Testis (tissue), 5 donors: ENCODE measurements at places on chromosomes 13 and 19.
A peak's percentile ranks its signal among the peaks of the same experiment; 100 is the strongest.

- DNase-seq = no peak
Observed at GRCh38 chr13:20326276-20326675, 94.2 kb upstream of the GJB6 start.

DNA sequence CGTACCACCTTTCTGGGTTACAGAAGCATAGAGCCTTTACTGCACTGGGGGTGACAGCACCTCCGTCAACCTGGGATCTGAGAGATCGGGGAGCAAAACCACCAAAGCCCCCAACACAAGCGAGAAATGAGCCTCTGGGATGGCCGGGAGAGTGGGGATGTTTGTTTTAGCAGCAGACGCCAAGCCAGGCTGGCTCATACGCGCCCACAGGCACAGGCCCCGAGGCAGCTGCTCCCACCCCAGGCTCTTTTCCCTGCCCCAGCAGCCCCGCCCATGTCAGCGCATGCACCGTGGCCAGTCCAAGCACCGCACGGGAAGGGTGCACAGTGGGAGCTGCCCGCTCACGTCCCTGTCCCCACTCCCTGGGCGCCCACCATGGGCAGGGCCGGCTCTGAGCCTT lies 8.5 kb downstream of the PIP5K1C start:
- no peak for DNase-seq

DNA sequence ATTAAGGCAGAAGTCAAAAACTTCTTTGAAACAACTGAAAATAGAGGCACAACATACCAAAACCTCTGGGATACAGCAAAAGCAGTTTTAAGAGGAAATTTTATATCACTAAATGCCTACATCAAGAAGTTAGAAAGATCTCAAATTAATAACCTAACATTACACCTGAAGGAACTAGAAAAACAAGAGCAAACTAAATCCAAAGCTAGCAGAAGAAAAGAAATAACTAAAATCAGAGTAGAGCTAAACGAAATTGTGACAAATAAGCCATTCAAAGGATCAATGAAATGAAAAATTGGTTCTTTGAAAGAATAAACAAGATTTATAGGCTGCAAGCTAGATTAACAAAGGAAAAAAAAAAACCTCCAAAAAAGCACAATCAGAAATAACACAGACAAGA lies 2.5 kb upstream of the GPR42 start:
- DNase-seq = no peak

DNA sequence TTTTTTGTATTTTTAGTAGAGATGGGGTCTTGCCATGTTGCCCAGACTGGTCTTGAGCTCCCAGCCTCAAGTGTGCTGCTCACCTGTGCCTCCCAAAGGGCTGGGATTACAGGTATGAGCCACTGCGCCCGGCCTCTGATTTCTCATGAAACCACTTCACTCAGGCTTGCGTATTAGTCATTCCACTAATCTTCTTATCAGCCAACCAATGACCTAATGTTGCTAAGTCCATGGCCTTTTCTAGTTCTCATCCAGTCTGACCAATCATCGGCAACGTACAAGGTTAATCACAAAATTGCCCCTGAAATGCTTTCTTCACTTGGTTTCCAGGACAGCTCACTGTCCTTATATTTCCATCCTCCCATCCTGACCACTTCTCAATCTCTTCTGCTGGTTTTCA lies 605.3 kb upstream of the SLC10A2 start:
- DNase-seq = no peak

- no peak for DNase-seq
Observed at GRCh38 chr13:108777421-108778420, 148.3 kb downstream of the MYO16 start.

DNA sequence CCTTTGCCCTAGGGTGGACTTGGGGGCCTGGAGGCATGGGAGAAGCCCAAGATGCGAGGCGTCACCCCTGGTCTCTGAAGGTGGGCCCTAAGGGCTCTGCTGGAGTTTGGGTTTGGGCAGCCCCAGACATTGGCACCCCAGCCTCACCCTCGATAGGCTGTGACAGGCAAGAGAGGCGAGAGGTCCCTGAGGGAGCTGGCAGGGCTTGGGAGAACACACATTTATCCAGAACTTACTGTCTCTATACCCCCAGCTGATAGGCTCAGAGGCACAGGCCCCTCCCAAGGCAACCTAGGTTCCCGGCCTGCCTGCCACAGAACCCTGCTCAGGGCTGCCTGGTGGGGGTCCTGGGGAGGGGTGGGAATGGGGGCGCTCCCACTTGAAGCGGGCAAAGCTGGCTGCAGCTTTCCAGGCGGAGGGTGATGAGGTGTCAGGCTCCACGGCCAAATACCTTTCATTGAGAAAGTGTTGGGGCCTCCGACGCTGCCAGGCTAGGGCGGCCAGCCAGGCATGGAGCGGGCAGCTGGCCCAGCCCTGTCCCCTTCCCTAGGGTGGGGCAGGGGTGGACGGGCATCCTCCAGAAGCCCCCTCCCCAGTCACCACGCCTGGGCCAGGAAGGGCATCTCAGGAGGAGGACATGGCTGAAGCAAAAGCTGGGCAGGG lies 9.7 kb downstream of the CILP2 start:
- no peak for DNase-seq

- no peak for DNase-seq
Observed at GRCh38 chr13:59474696-59475095, 689.0 kb downstream of the DIAPH3 start.

- DNase-seq = no peak
Observed at GRCh38 chr13:105773863-105774538, 761.5 kb downstream of the EFNB2 start.

- DNase-seq = no peak
Observed at GRCh38 chr19:31503211-31503610, 154.0 kb upstream of the TSHZ3 start.

DNA sequence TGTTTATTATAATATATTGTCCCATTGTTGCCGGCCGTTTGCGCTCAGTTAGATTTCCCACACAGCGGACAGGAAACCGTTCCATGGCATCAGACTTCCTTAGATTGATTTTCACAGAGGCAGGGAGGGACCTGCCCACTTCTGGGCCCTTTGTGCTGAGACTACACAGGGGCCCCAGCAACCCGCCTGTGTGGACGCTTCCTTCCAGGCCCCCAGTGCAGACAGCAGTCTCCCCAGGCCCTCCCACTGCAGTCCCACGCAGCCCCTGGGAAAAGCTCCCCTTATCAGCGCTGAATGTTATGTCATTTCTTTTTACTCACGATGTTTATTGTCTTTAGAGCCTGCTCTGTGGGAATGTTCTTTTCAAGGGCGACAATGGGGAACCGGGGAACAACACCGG lies 351.7 kb upstream of the ARGLU1 start:
- DNase-seq = no peak

- no peak for DNase-seq
Observed at GRCh38 chr19:4360081-4360569, 16.8 kb downstream of the MPND start.

DNA sequence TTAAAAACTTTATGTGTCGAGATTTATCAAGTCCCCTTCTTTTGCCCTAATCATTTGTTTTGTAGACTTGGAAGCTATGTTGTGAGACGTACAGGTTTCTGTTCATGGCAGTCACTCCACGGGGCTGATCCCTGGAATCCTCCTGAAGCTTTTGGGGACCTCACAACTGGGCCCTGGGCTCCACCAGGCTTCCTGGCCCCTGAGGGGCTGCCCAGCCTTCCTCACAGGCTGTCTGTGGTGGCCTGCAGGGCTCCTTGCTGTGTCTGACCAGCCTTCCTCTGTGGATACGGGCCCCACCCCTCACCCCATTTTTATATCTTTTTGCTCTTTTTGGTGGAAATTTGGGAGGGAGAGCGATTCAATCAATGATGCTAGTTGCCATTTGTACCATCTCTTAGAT lies 38.1 kb downstream of the CHST8 start:
- DNase-seq = no peak

DNA sequence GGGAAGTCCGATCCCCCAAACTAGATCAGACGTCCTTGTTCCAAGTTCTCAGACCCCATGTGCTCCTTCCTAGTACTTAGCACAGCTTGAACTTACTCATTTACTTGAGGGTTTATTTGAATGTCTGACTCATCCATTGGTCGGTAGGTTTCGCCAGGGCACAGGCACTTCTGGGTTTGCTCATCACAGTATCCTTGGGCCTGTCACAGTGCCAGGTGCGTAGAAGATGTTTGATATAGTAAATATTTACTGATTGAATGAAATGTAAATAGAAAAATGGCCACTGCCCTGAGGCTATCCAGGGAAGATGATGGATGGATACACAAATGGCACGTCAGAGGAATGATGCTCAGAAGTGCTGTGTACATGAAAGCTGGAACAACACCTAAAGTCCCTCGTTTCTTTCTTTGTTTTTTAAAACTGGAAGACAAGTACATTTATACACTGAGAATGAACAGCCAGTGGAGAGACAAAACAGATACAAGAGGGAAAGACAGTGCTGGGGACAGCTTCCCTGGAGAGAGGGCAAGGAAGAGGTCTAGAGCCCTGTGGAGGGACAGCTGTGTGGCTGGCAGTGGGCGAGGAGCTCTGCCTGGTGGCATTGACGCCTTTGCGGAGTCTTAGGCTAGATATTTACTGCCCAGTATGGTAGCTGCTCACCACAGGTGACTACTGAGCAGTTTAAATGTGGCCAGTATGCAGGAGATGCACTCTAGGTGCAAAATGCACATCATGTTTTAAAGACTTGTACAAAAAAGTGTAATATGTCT lies 31.2 kb upstream of the KL start:
- no peak for DNase-seq

DNA sequence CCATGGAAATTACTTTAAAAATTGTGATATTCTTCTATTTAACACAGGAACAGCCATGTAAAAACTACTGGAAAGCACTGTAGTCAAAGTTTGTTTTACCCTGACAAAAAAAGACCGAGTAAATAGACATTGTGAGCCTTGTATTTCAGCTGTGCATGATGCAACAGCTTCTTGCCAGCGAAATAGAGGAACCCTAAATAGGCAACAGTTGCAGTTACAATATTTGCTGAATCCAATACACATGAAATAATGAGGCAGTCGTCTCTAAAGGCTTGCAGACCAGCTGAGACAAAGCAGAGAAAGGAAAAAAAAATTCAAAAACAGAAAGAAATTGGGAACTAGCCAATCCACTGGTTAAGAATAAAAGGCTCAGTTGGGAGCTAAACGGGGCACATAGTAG lies 1001.1 kb downstream of the OLFM4 start:
- DNase-seq = no peak

DNA sequence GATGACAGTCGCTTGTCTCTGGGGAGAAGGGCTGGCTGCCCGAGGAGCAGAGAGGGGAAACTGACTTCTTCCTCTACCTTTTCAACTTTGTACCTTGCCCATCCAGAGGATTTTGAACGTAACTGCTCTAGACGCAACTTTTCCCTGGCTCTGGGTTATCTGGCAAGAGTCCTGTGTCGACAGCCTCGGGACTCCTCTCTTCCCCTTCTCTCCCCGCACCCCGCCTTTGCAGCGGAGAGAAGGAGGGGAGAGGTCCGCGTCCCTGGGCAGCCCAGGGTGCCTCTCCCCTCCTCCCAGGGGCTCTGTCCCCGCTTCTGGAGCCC lies 574 bp downstream of the SH3GL1 start:
- no peak for DNase-seq

GRCh38 chr13:50685491-50685890 lies 158.0 kb downstream of the DLEU7 start:
- DNase-seq = peak; percentile 94

DNA sequence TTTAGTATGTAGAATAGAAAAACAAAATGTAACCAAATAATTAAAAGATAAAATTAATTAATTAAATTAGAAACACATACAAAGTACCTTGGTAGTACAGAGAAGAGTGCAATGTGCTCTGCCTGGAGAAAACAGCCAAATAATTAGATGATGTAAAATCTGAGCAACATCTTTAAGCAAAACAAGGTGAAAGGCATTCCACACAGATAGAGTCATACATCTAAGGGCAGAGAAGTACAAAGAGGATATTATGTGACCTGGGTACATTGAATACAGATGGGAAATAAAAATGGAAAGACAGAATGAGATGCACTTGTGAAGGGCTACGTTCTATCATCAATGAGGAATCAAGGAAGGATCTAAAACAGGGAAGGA lies 25.2 kb upstream of the FNDC3A start:
- DNase-seq = no peak

DNA sequence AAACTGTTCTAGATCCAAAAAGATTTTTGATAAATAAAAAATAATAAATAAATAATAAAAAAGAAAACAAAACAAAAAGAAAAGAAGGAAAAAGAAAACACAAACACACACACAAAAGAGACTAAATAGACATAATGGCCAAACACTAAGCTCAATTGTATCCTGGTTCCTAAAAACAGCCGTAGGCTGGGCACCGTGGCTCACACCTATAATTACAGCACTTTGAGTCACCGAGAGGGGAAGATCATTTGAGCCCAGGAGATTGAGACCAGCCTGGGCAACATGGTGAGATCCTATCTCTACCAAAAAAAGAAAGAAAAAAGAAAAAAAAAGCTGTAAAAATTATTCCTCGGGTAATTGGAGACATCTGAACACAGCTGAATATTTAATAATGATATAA lies 8.9 kb downstream of the ETHE1 start:
- no peak for DNase-seq

DNA sequence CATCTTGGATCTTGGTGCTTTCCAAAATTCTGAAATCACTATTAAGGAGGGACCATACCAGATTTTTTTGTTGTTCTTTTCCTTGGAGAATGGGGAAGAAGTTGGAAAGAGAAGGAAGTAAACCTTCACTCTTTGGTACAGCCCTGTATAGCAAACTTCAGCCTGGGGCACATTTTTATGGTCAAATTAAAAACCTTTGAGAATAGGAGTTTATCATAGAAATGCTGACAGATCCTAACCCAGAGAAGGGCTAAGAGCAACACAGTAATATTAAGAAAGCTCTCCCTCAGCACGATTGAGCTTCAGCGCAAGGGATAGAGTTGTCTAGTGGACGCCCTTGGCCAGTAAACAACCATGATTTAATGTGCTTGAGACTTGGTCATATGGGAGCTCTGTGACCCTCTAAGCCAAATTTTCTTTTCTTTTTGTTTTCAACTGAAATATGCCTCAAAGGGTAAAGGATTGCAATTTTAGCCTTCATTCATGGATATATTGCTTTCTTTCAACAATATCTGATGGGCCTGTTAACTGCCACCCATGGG lies 294.3 kb upstream of the MAB21L1 start:
- no peak for DNase-seq

GRCh38 chr13:110334841-110335490 lies 27.9 kb downstream of the COL4A2 start:
- no peak for DNase-seq

DNA sequence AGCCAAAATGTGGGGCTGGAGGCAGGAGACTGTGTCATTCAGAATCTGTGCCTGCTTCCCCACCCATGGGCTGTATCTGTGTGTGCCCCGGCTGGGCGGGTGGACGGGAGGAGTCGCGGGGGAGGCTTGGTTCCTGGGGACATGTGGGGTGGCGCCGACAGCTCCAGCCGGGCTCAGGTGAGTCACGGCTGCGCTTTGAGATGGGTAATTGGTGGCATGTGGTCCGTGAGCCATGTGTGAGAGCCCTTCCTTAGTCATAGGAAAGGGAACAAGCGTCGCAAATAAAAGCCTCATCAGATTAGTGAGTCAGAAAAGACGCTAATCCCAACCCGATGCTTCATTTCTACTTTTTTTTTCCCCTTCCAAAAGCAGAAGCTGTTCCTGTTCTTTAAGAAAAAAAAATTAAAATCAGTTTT lies 118.6 kb upstream of the ZNF536 start:
- DNase-seq = peak; percentile 23

- DNase-seq = no peak
Observed at GRCh38 chr19:10294368-10294697, 4.6 kb downstream of the ICAM5 start.
